Natural killer cell treated with Interleukin-12 subunit alpha and Interleukin-12 subunit beta and Interleukin-15 and Interleukin-18, amount 100 ng/mL, for 72 hours (primary cell): ENCODE measurements at places on chromosomes 16 and 17.

GRCh38 chr17:81160306-81160705 is 5.0 kb upstream of the PVALEF start:
- no peaks in the 10 kb centered on the region for H3K27me3 ChIP-seq
- no peaks in the 10 kb centered on the region for H3K36me3 ChIP-seq
- peaks cover 7% of the 10 kb centered on the region for H3K4me1 ChIP-seq
- no peak for DNase-seq
- H3K27ac ChIP-seq, result peak overlapping the region; percentile 59

DNA sequence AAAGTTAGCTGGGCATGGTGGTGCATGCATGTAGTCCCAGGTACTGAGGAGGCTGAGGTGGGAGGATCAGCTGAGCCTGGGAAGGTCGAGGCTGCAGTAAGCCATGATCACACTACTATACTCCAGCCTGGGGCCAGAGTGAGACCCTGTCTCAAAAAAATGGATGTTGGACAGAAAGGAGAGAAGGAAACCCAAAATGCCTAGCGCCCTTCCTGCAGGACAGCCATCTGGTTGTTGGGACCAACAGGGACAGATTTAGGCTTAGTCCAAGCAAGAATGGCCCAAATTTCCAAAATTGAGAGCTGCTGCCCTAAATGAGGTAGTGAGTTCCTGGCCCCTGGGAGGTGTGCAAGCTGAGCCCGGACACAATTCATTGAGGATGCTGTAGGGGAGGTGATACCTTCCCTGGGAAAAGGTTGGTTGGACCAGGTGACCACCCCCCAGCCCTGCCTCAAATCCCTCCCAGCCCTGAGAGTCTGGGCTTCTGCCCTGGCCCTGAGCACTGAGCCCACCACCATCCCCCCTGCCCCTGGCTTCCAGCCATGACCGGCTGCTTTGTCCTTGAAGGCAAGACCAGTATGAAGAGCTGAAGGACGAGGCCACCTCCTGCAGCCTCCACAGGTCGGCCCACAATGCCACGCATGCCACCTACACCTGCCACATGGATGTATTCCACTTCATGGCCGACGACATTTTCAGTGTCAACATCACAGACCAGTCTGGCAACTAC is 35.1 kb downstream of the IL21R start:
- no peak overlapping the region for H3K4me3 ChIP-seq
- no peak overlapping the region for H3K27ac ChIP-seq
- peaks cover 18% of the 10 kb centered on the region for H3K36me3 ChIP-seq
- H3K4me1 ChIP-seq, result peaks cover 18% of the 10 kb centered on the region
- no peaks in the 10 kb centered on the region for H3K27me3 ChIP-seq

DNA sequence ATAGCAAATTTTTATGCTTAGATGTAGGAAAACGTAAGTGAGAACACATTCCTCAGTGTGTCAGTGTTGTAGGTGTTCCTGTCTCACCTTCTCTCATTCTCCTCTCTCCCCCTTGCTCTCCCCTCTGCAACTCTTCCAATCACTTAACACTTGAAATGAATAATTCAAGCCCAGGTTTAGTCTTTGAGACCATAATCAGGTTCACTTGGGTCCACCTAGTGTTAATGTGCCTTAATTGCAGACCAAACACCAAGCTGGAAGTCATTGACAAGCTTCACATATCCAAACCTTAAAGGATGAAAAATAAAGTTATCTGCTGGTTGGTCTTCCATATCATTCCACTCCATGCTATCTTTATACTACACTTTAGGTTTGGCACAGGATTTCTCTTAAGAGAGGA is 37.0 kb downstream of the STXBP4 start:
- no peak overlapping the region for H3K4me3 ChIP-seq
- no peaks in the 10 kb centered on the region for H3K4me1 ChIP-seq
- no peaks in the 10 kb centered on the region for H3K27me3 ChIP-seq
- H3K27ac ChIP-seq, result no peak overlapping the region
- DNase-seq, result no peak
- H3K36me3 ChIP-seq, result no peaks in the 10 kb centered on the region

GRCh38 chr16:7644811-7645210 is 312.2 kb downstream of the RBFOX1 start:
- no peak for DNase-seq
- H3K4me3 ChIP-seq, result no peak overlapping the region
- no peaks in the 10 kb centered on the region for H3K4me1 ChIP-seq
- H3K27me3 ChIP-seq, result no peaks in the 10 kb centered on the region
- H3K27ac ChIP-seq, result no peak overlapping the region

DNA sequence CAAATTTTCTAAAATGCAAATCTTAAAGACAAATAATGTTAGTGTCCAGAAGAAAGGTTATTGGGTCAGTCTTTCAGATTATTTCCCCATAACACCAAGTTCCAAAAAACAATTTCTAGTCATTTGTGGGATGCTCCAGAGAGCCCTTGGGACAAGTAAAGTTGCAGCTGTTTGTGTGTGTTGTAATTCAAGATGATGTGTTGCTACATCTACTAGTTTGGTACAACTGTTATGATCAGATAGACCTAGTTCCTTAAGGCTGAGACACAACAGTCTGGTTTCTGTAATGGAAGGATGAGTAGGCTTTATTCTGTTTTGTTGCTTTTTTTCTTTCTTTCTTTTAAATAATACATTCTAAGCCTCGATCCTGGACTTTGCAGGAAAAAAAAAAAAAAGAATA is 41.9 kb downstream of the PIGL start:
- H3K27me3 ChIP-seq, result no peaks in the 10 kb centered on the region
- H3K4me3 ChIP-seq, result no peak overlapping the region
- no peak for DNase-seq
- no peaks in the 10 kb centered on the region for H3K4me1 ChIP-seq

- H3K27ac ChIP-seq, result no peak overlapping the region
- DNase-seq, result no peak
- peaks cover 7% of the 10 kb centered on the region for H3K27me3 ChIP-seq
- peaks cover 27% of the 10 kb centered on the region for H3K4me1 ChIP-seq
Measured at GRCh38 chr17:65230040-65230439, 92.9 kb downstream of the RGS9 start.

- no peak overlapping the region for H3K27ac ChIP-seq
- peaks cover 32% of the 10 kb centered on the region for H3K27me3 ChIP-seq
- DNase-seq, result no peak
- H3K4me1 ChIP-seq, result no peaks in the 10 kb centered on the region
- H3K36me3 ChIP-seq, result no peaks in the 10 kb centered on the region
Measured at GRCh38 chr16:50525262-50525661, 22.9 kb upstream of the NKD1 start.

- peak; percentile 81 for DNase-seq
- H3K4me3 ChIP-seq, result no peak overlapping the region
- H3K27me3 ChIP-seq, result peaks cover 38% of the 10 kb centered on the region
- no peak overlapping the region for H3K27ac ChIP-seq
Measured at GRCh38 chr17:74671031-74671771, 41.5 kb downstream of the CD300LF start.

DNA sequence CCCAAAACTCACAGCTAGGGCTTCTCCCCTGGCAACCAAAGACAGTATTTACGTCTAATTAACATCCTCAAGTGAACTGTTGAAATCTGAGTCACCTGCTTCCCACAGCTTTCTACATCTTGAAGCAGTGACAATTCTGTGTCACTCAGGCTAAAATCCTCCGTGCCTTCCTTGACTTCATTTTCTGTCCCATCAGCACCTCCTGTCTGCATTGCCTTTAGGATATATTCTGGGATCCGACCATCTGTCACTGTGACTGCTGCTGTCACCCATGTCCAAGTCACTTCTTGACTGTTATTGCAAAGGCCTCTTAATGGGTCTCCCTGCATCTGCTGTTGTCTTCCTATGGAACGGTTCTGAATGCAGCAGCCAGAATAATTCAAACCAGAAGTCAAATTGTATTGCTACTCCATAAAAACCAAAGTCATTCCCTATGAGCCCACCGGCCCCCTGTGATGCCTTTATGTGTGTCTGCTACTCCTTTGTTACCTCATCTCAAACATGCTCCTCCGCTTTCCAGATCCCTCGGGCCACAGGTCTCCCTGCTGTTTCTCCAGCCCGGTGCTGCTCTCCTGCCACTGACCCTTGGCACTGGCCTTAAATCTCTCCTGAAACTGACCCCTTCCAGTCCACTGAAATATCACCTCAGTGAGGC is 56.9 kb downstream of the WWP2 start:
- no peaks in the 10 kb centered on the region for H3K27me3 ChIP-seq
- peaks cover 8% of the 10 kb centered on the region for H3K36me3 ChIP-seq
- no peaks in the 10 kb centered on the region for H3K4me1 ChIP-seq
- no peak overlapping the region for H3K4me3 ChIP-seq

DNA sequence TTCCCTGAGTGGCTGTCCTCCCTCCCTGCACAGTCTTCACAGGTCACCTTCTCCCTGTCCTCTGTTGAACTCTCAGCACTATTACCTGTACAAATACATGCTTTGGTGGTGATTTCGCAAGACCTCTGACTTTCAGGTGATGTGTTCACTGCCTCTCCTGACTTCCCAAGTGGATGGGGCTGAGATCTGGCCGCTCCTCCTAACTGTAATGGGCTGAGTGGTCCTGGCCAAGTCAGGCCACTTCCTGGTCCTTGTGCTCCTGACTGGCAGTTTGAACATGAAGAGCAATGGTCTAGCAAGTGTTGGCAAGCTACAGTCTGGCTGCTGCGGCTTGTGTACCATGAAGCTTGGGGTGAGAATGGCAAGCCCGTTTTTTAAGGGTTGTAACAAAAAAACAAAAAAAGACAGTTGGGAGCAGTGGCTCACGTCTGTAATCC is 11.7 kb upstream of the TMED6 start:
- H3K27me3 ChIP-seq, result no peaks in the 10 kb centered on the region
- H3K4me3 ChIP-seq, result no peak overlapping the region
- H3K4me1 ChIP-seq, result peaks cover 15% of the 10 kb centered on the region
- peaks cover 23% of the 10 kb centered on the region for H3K36me3 ChIP-seq

- no peak for DNase-seq
- no peaks in the 10 kb centered on the region for H3K36me3 ChIP-seq
- H3K4me3 ChIP-seq, result no peak overlapping the region
- no peaks in the 10 kb centered on the region for H3K27me3 ChIP-seq
Measured at GRCh38 chr16:364595-365491, 5.5 kb downstream of the MRPL28 start.

- H3K27me3 ChIP-seq, result peaks cover 20% of the 10 kb centered on the region
- no peak for DNase-seq
- H3K4me1 ChIP-seq, result no peaks in the 10 kb centered on the region
- no peak overlapping the region for H3K4me3 ChIP-seq
- no peak overlapping the region for H3K27ac ChIP-seq
Measured at GRCh38 chr16:14325502-14326401, 254.6 kb downstream of the MRTFB start.

DNA sequence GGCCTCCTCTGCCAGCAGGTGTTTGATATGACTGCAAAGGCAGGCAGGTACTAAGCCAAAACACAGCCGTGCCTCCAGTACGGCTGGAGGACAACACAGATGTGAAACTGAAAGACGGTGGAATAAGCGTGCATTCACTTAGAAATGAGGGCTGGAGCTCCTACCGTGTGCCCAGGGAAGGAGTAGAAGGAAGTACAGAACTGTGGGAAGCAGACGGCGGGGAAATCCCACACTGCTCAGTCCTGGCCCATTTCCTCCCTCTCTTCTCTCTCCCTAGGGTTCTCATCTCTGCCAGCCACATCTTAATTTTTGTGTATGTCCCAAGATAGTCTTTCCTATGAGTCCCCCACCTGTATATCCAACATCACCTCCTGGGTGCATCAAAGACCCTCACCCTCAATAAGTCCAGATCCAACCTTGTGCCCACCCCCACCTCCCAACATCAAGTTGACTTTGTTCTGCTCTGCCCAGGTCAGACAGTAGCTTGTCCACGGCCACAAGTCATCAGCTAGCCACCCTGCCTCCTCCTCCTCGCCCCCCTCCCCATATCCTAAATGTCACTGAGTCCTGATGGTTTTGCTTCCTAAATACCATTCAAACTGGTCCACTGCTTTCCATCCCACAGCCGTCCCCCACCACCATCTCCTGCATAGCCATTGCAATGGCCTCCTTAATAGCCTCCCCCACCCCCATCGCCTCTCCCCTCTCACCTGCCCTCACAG is 77.1 kb upstream of the RPL38 start:
- peaks cover 34% of the 10 kb centered on the region for H3K27me3 ChIP-seq
- DNase-seq, result peak; percentile 15
- no peaks in the 10 kb centered on the region for H3K4me1 ChIP-seq

- no peaks in the 10 kb centered on the region for H3K4me1 ChIP-seq
- no peak for DNase-seq
- H3K4me3 ChIP-seq, result no peak overlapping the region
- no peaks in the 10 kb centered on the region for H3K27me3 ChIP-seq
- no peak overlapping the region for H3K27ac ChIP-seq
Measured at GRCh38 chr16:12345349-12345748, 368.8 kb downstream of the SNX29 start.

- no peaks in the 10 kb centered on the region for H3K4me1 ChIP-seq
- H3K36me3 ChIP-seq, result no peaks in the 10 kb centered on the region
- no peak overlapping the region for H3K4me3 ChIP-seq
- no peak for DNase-seq
Measured at GRCh38 chr17:20281860-20282259, 185.5 kb downstream of the LGALS9B start.

- no peak overlapping the region for H3K27ac ChIP-seq
- H3K27me3 ChIP-seq, result no peaks in the 10 kb centered on the region
- DNase-seq, result no peak
- H3K4me1 ChIP-seq, result peaks cover 4% of the 10 kb centered on the region
- H3K36me3 ChIP-seq, result peaks cover 4% of the 10 kb centered on the region
Measured at GRCh38 chr17:82687375-82687861, 11.1 kb downstream of the RAB40B start.

DNA sequence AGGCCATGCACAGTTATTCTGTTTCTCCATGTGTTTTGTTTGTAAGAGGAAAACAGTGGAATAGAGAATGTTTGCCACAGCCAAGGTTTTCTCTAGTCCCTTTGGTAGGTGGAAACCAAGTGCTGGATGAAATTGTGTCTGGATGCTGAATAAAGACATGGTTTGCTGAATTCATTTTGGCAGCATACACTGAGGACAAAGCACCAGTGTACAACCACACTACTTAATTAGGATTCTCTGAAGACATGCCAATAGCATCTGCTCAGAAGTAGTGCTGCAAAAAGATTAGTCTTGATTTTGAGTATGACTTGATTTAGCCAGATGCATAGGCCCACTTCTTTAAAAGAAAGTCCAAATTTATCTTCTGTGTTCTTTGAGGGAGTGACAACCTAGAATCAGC is 230.5 kb upstream of the CACNG5 start:
- H3K27me3 ChIP-seq, result no peaks in the 10 kb centered on the region
- no peak for DNase-seq
- H3K36me3 ChIP-seq, result peaks cover 3% of the 10 kb centered on the region
- no peak overlapping the region for H3K27ac ChIP-seq

DNA sequence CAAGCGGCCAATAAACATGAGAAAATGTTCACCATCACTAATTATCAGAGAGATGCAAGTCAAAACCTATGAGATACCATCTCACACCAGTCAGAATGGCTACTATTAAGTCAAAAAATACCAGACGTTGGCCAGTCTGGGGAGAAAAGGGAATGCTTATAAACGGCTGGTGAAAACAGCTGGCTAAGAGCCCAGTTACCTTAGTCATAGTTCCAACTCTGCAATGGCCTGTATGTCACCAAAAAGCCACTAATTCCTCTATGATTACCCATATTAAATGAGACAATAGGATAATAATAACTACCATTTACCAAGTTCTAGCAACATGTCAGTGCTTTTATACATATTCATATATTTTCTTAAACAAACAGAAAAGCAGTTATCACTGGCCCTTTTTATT is 42.9 kb upstream of the CDRT4 start:
- peaks cover 9% of the 10 kb centered on the region for H3K4me1 ChIP-seq
- DNase-seq, result no peak
- H3K4me3 ChIP-seq, result no peak overlapping the region
- peaks cover 9% of the 10 kb centered on the region for H3K36me3 ChIP-seq
- H3K27ac ChIP-seq, result no peak overlapping the region
- no peaks in the 10 kb centered on the region for H3K27me3 ChIP-seq

GRCh38 chr17:63993368-63993985 is 4.7 kb upstream of the PRR29 start:
- peak overlapping the region; percentile 41 for H3K27ac ChIP-seq
- H3K36me3 ChIP-seq, result no peaks in the 10 kb centered on the region
- DNase-seq, result peak; percentile 51
- peak overlapping the region; percentile 18 for H3K4me3 ChIP-seq
- no peaks in the 10 kb centered on the region for H3K27me3 ChIP-seq
